ENCODE measurements at places on chromosomes 2 and 18.

DNA sequence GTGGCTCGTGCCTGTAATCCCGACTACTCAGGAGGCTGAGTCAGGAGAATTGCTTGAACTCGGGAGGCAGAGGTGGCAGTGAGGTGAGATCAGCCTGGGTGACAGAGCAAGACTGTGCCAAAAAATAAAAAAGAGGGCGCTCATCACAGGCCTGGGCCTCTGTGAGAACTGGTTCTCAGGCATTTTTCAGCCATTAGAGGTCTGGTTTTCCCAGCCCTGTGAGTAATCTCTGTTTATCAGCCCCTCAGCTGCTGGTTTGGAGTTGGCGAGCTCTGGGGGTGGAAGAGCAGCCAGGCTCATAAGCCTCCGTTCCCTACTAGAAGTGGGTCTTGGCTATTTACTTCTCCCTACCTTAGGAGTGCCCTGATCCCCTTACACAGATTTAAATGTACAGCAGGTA lies 53.1 kb downstream of the CHRNA1 start:
- DNase-seq, result no peak

- DNase-seq, result no peak
Observed at GRCh38 chr2:173427887-173428668, 73.4 kb downstream of the CDCA7 start.

DNA sequence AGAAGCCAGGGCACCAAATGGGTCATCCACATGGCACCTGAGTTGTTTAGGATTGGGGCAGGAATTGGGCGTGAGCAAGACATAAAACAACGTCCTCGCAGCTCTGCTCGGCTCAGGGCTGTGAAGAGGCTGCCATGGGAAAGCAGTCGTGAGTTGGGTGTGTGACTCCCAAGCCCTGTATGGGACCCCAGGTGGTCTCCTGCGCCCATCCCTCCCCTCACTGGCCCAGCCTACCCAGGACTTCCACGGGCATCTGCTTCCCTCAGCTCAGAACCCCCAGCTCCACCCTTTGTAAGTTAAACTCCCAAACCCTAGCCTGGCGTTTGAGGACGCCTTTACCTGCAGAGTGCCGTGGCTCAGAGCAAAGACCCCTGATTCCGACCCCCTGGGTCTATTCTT lies 23.2 kb upstream of the HPCAL1 start:
- DNase-seq, result no peak

DNA sequence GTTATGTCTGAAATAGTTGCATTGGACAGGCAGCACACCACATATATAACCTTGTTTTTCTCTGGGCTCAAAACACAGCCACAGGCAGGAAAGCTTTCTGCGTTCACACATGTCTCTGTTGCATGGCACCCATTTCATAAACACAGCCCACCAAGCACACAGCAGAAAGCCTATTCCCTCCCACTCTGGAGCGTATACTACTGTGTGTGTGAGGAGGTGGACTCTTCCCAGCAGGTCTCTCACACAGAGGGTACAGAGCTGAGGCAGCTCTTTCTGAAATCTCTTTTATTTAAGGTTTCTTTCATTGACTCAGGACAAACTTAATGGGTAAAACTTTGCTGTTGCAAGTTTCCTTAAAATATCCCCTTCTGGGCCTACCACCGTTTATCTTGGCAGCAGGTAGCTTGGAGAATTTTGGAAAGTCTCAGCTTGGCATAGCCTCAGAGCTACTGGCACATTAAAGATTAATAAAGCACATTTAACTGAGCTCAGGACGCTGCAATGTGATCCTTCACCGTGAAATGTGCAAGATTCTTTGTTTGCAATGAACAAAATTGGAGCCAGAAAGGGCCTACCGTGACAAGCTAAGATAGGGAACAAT lies 105.1 kb upstream of the NCKAP5 start:
- no peak for DNase-seq
